Stimulated activated CD4-positive, alpha-beta T cell treated with anti-CD3 and anti-CD28 coated beads, TNF-alpha, amount 100 ng/mL, for 1 hour (primary cell): ENCODE measurements at places on chromosomes 2 and 18.

DNA sequence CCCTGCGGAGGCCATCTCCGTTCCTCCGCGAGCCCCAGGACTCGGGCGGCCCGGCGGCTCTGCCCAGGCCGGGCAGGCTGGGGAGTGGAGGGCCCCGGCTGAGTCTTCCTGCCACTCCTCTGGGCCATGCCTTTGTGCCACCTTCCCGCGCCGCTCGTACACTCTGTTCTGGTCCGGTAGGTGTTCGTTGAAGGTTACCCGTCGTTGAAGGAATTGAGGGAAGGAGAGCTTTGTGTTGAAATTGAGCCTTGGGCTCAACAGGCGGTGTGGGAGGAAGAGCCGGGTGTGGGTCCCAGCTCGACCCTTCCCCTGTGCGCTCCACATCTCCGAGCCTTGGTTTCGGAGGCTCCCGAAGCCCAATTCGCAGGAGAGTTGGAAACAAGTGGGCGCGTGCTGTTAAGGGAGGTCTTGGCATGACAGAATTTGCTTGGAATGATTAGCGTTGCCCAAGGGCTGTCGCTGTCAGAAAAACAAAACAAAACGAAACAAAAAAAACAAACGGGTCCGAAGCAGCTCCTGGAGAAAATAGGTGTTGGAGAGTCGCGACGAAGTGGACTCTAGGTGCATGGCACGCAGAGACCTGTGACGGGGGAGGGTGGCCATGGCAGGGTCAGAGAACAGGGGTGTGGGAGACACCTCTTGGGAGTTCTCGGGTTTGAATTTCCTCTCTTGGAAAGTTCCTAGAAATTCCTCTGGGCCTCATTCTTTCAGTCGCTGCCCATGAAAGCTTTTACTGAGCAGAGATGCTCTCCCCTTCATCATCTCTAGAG is 1.2 kb upstream of the MZT2A start:
- DNase-seq: no peak

DNA sequence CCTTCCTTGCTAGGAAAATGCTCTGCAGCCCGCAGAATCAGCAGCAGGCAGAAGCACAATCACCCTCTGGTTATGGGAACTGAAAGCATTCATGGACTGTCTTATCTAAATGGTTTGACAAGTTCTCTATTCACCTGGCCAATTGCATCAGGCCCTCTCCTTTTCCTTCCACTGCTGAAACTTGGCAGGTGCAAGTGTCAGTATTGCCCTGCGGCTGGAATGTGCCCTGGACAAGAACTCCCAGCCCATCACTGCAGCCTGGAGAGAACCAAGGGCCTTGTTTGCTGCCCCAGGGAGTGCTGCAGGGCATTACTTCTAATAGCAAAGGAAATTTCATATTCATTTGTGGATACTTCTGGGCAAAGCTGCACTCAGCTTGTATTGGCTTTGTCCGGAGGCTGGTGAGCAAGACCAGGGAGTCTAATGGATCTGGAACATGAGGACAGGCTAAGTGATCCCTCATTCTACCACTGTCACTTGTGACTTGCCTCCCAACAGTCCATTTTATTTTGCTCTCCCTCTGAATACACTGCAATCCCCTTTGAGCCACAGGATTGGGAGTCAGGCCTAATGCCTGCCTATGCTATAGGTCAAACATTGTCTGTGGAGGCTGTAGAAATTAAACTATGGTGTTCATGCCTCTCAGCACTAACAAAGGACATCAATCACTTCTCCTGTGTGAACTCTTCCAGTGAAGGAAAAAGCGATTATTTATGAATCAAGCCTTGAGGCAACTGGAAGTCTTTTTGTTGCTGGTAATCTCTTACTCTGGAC is 116.9 kb downstream of the LYPD6B start:
- no peak for DNase-seq

DNA sequence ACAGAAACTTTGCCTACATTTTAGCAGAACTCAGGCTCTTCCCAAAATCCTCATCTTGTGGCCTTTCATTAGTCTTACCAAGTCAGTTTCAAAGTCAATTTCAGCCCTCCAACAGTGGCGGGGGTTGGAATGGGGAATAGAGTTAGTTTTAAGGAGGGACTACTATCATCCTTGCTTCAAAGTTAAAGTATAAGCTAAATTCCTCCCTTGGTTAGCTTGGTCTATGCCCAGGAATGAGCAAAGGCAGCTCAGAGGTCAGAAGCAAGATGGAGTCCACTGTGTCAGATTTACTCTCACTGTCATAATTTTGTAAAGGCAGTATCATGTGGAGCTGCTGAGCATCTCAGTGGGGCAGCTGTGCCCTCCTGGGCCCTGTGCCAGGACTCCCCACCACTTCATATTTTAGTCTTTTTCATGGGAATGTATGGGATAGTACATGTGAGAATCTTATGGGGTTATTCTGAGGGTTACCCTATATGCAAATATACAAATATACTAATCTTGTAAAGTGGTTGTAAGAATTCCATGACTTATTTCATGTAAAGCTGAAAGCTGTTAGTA is 145.2 kb upstream of the MMADHC start:
- no peak for DNase-seq

GRCh38 chr2:26709323-26710110 is 17.0 kb downstream of the KCNK3 start:
- no peak for DNase-seq

- no peak for DNase-seq
Observed at GRCh38 chr2:101267671-101268656, 15.3 kb downstream of the CNOT11 start.

DNA sequence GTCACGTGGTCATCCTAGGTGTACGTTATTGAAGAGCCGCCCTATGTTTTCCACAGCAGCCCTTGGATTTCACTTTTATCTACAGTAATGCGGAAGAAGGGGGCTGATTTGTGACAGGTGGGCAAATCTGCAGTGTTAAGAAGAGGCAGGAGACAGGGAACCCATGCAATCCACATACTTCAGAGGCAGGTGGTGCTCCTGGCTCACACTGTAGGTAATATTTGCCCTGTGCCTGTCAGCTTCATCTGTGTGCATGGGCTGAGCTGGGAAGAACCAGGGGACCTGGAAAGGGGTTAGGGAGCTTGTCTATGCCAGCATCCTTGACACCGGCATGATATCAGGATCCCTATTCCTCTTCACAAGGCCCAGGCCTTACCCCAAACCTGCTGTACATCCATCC is 183.9 kb downstream of the SH3RF3 start:
- no peak for DNase-seq

DNA sequence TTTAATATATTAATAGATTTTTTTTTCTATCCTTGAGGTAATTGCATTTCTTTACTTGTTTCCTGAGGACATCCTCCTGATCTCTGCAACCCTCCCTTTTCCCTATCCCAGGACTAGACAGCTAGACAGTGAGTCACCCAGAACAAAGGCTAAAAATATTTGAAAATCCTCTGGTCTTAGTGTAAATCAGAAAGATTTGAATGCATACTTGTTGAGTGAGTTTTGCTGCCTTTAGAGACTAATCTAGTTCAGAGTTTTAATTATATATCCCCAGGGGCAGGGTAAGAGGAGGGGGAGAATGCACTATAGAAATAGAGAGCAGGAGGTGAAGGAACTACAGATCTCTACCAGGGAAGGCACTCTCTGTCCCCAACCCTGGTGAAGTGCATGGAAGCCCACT is 202.3 kb upstream of the TCF4 start:
- no peak for DNase-seq

- no peak for DNase-seq
Observed at GRCh38 chr18:2984091-2984490, 28.9 kb downstream of the LPIN2 start.

DNA sequence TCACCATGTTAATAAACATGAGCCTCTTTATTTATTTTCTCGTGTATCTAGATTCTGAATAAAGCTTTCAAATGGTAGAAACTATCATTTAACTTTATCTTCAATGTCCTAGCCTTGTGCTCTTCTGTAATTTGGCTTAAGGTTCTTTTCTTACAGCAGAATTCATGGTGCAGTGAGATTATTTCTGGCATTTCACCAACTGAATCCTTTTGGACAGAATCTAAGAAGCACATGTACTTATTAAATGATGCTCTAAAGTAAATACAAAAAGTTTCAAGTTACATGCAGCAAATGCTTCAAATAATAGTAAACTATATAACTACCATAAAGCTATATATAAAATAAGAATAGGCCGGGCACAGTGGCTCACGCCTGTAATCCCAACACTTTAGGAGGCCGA is 65.9 kb downstream of the AP1S3 start:
- no peak for DNase-seq

- DNase-seq: no peak
Observed at GRCh38 chr18:54712758-54713157, 115.5 kb upstream of the RAB27B start.

- no peak for DNase-seq
Observed at GRCh38 chr2:72015266-72015665, 132.4 kb downstream of the CYP26B1 start.

DNA sequence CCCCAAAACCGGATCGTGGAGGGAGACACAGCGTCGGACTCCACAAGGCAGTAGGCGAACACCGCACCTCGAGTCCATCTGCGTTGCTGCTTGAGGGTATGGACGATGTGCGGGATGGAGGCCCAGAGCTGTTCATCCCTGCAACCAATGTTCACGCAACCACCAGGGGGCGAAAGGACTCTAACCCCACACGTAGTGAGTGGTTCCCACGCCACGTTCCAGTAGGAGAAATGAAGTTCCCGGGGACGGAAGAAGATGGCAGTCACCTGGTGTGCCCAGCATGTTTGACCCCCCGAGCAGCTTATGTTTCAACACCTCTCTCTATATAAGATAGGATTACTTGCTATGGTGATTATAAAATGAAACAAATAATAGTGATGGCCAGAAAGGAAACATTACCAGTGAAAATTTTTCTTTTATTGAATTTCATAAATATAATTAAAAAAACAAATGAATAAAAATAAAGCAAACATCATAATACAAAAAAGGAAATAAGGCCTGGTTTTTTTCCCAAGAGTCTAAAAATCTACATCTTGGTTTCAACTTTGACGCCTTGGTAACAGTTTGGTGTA is 184.3 kb downstream of the SH3BP4 start:
- DNase-seq: peak; percentile 22

GRCh38 chr2:204042401-204042800 is 105.8 kb downstream of the ICOS start:
- DNase-seq: no peak

DNA sequence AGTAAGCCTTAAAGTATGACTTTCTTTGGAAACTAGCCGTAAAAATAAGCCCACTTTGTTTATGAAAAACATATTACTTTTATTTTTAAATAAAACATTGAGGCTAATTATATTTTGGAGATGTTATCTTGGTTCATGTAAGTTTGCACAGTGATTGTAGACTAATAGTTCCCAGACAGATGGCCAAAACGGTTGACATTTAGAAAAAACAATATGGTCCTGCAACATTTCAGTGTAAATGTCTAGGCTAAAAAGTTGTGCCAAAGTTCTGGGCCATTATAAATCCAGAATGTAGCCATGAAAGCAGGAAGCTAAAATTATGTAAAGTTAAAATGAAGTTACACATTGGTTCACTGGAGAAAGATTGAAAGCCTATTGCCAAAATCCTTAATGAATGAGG is 43.6 kb downstream of the SLC5A7 start:
- DNase-seq: no peak

GRCh38 chr2:79782576-79783452 is 270.0 kb downstream of the CTNNA2 start:
- no peak for DNase-seq

DNA sequence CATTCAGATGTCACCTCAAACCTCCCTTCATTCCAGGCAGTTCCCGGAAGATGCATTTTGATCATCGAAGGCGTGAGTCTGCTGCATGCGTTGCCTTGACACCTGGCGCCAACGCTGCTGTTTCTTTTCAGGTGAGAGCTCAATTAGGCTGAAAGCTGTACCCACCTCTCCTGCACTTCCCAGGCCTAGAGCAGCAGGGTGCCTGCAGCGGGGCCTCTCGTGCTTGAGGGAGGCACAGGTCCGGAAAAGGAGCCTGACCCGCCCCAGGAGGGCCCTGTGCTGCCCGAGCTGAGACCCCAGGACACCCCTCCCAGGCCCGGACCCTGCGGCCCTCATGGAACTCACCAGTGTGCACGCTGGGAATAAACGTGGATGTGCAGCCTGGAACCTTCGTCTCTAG is 31.4 kb upstream of the KCNG2 start:
- no peak for DNase-seq

DNA sequence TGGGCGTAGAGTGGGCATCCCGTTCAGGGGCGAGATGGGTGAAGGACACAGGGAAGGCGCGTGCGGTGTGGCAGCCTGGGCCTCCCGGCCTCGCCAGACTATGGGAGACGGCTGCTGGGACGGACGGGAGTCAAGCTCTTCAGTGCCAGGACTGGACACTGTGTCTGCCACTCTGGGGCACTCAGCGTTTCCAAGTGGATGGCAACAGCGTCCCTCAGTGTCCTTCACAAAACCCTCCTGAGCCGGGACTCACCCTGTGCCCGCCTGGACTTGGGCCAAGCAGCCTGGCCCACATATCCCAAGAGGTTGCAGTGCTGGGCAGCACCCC is 16.3 kb upstream of the BOK start:
- no peak for DNase-seq

DNA sequence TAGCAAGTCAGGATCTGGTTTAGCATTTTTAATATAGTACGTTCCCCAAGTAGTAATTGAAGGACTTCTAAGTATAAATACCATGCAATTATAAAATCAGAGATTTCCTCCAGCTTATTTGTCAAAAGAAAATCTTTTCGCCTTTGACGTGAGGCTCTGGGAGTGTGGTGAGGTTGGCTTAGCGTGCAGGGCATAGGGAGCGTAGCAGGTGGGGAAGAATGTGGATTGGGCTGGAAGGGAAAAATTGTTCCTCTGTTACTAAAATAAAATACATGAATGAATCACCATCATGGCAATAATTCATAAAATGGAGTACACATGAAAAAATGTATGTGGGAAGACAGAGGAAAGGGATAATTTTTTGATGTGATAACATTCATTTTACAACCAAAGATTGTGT is 5.4 kb upstream of the IL1RL2 start:
- no peak for DNase-seq

- DNase-seq: no peak
Observed at GRCh38 chr2:127574656-127575055, 39.2 kb downstream of the MYO7B start.

GRCh38 chr2:86293612-86294011 is 43.8 kb downstream of the REEP1 start:
- DNase-seq: no peak

DNA sequence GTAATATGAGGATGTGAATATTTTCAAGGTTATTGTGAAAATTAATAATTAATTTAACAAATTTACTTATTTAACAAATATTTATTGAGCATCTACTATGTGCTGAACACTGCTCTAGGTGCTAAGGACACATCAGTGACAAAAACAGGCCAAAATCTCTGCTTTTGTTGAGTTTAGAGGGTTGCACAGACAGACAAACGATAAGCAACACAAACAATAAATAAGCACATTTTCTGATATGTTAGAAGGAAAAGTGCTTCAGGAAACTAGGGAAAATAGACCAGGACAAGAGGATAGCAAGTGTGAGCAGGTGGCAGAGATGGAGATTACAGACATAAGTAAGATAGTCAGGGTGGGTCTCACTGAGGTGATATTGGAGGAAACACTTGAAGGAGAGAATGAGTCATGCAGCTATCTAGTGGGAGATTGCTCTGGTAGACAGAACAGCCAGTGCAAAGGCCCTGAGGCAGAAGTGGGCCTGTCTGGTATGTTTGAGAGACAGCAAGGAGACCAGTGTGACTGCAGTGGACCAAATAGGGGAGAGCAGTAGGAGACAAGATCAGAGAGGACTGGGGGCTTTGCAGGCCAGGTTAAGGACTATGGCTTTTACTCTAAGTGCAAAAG is 38.3 kb downstream of the SFXN5 start:
- DNase-seq: no peak
